ENCODE measurements at places on chromosomes 11 and 22.

DNA sequence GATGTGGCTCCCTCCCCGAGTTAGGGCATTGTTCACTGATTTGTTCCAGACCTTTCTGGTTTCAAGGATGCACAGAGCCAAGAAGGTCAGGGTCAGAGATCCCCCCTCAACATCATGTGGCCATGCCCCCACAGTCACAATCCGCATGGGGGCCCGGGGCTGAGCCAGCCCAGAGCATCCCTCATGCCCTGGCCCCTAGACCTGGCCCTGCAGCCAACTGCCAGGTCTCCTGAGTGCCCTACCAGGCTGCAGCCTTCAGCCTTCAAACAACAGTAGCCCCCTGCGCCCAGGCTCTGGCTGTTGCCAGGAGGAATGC lies 142.4 kb downstream of the CRYBB2 start:
- no peak for DNase-seq

GRCh38 chr11:942823-943222 lies 17.2 kb downstream of the AP2A2 start:
- no peak for DNase-seq

GRCh38 chr22:30813936-30814335 lies 119.3 kb downstream of the OSBP2 start:
- no peak for DNase-seq

DNA sequence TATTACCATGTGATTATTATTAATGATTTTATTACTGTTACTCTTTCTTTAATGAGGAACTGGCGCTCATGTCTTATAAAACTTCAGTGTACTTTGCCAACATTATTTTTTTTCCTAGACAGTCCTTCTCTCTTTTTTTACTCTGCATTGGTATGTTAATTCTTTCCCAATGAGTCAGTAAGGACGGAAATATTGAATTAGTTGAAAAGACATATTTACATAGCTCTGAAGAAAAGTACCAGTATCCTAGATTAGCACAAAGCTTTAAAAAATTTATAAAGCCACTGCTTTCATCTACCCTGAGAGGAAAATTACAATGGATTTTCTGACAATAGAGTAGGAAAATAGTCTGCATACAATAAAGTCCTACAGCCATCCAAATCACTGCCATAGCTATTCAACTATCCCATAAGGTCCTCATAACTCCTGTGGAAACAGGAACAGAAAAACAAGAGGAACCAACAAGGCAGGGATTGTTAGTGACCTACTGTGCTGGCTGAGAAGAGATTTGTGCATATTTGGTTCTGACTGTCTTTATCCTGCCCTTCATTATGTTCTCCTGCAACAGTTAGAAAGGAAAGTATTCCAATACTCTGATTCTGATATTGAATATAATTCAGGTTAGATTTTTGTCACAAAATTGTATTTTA lies 314.4 kb downstream of the AASDHPPT start:
- no peak for DNase-seq

GRCh38 chr11:93324500-93324899 lies 6.0 kb upstream of the DEUP1 start:
- DNase-seq = no peak

GRCh38 chr11:123624974-123625373 lies 29.4 kb downstream of the SCN3B start:
- no peak for DNase-seq

DNA sequence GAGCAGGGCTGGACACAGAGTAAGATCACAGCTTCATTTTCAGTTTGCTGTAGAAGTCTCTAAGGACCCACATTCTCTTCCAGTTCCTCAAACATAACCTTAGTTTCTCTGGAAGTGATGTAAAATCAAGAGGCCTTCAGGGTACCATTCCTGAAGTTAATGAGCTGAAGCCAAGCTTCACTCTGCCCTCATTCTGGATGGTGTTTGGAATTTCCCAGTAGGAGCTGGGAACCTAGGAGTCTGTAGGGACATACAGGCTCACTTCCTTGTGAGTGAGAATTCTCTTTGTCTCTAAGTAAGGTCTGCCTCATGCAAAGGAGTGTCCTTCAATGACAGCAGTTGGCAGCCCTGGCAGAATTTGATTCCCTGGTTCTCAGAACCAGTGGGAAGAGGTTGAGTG lies 142.4 kb upstream of the NARS2 start:
- no peak for DNase-seq

GRCh38 chr11:33268945-33269540 lies 11.9 kb downstream of the HIPK3 start:
- no peak for DNase-seq

- DNase-seq = no peak
These were observed 66.4 kb downstream of the LRRC32 start for GRCh38 chr11:76604081-76604625.

DNA sequence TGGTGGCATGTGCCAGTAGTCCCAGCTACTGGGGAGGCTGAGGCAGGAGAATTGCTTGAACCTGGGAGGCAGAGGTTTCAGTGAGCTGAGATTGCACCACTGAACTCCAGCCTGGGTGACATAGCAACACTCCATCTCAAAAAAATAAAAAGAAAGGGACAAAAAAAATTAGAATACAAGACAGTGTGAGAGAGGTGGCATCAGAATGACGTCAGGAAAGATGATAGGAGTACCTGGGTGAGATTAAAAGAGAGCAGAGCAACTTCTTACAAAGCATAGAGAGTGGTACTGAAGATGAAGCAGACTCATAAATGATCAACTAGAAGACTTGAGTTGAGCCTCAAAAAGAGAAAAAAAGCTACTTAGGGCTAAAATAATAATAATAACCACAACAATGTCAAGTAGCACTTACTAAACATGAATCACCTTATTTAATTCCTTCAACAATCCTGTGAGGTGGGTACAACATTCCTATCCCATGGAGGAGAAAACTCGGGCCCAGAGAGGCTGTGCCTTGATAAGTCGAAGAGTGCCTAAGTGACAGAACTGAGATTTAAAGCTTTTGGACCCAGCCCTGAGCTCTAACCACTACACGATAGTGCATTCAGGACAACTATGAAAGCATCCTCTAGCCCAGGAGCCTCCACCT lies 5.2 kb upstream of the SLN start:
- DNase-seq = no peak

DNA sequence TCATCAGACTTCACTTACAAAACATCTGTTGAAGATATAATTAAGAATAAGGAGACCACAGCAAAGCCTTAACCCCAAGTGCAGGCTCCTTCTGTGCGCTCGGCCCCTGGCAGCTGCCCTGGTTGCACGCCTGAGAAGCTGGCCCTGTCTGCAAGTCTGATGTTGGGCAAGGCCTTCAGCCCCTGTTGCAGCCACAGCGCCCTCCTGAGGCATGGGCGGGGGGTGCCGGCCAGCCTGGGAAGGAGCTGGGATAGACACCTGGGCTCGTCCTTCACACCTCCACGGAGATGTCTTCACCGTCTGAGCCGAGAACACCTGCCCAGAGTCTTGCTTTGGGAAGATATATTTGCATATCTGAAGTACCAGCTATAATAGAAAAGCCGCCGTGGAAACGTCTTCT lies 104.1 kb downstream of the MPPED1 start:
- DNase-seq = no peak

Data from activated naive CD4-positive, alpha-beta T cell treated with Interleukin-2 at 50 U/mL for 16 hours (primary cell).